ENCODE measurements at places on chromosomes 7 and 10. TPM values are rescaled to one million over a fixed set of nuclear protein-coding genes. Genes with fewer than 3 reads are reported as not detected.

DNA sequence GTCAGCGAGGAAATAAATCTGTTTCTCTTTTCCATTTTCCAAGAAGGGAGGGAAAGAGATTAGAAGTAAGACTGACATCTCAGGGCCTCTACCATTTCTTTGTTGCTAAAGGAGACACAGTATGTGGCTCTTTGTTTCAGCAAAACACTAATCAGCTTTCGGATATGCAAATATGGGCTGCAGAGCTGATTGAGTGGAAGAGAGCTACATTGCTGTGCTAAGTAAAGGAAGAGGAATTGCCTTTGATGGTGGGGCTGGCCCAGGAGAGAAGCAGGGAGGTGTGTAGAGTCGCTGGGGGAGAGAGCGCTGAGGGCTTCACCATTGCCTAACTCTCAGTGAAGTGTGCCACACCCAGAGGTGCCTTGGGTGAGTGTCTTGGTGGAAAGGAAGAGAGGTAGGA lies 284.8 kb downstream of the SDK1 start:
- DNase-seq = no peak

DNA sequence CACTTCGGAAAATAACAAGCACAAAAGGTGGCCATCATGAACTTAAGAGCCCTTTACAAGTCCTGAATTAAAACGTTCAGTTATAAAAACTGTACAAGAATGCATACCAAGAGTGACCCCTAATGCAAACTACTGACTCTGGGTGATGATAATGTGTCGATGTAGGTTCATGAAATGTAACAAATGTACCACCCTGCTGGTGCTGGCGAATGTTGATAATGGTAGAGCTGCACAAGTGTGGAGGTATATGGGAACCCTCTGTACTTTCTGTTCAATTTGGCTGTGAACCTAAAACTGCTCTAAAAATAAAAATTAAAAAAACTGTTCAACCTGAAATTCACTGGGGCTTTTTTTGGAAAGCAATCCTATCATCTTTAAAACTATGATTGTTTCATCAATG lies 3.3 kb downstream of the FAM133B start:
- DNase-seq = no peak

DNA sequence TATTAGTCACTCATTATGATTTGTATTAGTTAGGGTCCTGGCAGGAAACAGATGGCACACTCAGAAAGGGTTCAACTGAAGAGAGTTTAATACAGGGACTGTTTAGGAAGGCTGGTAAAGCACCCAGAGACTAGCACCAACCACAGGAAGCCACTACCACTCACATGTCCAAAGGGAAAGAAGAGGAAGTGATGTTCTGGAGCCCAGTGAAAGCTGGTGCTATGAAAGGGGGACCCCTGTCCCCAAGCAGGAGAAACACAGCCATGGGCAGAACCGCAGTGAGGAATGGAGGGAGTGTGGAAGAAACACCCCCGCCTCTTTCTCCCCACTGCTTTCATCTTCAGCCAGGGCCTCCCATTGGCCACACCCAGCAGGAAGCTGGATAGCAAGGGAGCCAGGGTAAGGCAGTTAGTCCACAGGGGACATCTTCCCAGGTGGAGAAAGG lies 3.2 kb upstream of the VSIR start:
- no peak for DNase-seq

DNA sequence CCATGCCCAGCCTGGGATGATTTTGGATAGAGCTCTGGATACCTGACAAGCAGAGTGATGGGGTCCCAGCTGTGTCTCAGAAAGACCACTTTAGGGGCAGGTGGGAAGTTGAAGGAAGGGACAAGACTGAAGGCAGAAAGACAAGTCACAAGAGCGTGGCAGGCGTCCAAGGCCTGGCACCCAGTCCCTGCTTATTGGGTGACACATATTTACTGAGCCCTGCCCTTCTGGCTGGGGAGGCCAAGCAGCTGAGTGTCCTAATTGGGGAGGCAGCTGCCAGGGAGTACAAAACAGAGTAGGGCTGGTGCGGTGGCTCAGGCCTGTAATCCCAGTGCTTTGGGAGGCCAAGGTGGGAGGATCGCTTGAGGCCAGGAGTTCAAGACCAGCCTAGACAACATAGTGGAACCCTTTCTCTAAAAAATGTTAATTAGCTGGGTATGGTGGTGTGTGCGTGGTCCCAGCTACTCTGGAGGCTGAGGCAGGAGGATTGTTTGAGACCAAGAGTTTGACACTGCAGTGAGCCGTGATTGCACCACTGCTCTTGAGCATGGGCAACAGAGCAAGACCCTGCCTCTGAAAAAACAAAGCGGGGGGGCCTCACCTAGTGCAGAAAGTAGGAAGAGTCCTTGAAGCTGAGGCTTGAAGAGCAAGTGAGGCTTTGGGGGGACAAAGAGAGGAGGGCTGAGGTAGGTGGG lies 53.0 kb upstream of the GTF2I start:
- no peak for DNase-seq

DNA sequence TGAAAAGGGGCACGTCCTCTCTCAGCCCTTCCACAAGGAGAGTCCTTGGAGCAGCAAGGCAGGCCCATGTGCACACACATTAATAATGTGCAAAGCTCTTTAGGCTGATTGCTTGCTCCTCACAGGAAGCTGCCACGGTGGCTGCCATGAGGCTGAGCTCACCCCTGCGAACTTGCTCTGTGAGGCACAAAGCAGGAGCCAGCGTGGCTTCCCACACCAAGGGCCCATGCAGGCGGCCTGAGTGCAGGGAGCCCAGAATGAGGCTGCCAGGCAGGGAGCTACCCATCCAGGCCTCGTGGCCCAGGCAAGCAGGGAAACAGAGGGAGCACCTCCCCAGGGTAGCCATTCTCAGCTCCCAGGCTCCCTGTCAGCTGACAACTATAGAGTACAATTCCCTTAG lies 242.9 kb downstream of the GRID1 start:
- peak; percentile 69 for DNase-seq

DNA sequence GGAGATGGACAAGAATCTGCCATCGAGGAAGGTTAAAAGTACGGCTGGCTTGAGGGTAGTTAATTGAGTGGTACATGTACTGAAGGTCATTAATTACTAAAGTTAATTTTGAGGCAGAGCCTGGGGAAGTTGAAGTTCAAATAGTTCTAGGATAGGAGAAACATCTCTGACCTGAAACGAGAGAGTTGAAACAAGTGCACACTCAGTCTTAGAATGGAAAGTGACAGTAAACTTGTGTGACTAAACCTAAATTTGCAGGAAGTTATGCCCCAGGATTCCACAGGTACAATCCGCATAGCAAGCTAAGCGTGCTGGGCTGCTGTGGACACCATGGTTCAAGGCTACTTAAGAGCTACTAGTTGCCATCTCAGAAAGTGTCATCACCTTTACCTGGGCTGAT lies 209.9 kb downstream of the CHCHD3 start:
- no peak for DNase-seq

- no peak for DNase-seq
Observed at GRCh38 chr7:42765931-42766330, 145.9 kb downstream of the C7orf25 start.

Gene MRLN
- polyA plus RNA-seq = 0.55 TPM

DNA sequence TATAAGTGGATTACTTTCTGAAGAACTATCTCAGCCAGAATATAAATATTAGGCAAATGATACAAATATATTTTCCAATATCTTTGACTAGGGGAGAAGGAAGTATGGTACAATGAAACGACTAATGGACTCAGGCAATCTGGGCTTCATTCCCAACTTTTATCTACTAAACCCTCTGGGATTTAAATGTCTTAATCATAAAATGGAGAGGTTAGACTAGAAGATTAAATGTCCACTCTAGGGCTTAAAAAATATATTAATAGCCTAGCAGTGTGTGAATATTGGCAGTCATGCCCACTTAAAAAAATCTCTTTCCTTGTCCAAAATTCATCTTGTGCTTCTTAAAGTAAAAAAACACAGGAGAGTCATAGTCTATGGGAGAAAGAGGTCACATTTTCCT lies 98.3 kb downstream of the CTTNBP2 start:
- no peak for DNase-seq

- no peak for DNase-seq
Observed at GRCh38 chr10:62109587-62110293, 158.9 kb downstream of the RTKN2 start.

DNA sequence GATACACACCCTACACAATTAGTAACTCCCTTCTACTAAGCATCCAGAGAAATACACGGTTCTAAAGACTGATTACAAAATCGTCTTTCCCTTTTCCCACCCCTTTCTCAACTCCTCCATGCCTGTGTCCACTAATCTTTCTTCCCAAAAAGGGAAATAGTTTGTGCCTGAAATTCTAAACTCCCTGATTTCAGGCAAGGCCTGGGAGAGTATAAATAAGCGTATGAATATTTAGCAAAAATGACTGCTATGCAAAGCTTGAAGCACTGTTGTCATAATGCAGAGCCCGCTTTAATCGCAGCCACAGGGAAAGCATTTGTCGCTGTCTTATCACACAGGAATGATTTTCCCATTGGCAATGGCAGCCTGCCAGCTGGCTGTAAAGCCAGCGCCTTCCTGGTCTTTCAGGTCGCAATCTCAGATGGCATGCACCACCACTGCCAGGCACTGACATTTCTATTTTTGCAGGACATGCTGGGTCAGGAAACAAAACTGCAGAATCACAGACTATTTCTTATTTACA lies 142.9 kb upstream of the PCGF5 start:
- peak; percentile 11 for DNase-seq

GRCh38 chr10:80487791-80488538 lies 33.9 kb downstream of the TSPAN14 start:
- DNase-seq = no peak

- DNase-seq = no peak
Observed at GRCh38 chr7:139332697-139333359, 8.3 kb upstream of the FMC1 start.

DNA sequence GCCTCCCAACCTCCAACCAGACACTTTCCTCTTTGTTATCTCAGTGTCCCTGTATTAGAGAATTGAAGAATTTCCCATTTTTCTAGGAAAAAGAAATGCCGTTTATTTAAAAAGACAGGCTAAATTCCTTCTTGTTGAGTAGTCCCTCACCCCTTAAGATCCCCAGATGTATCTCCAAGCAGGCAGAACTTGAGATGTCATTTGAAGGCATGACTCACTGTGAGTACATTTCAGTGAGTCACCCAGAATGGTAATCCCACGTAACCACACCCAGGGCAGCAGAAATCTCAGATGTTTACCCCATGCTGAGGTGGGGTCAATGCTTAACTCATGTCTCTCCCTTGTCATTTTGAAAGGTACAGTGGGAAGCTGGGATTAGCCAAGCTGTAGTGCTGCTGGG lies 4.4 kb downstream of the ZNF655 start:
- no peak for DNase-seq

Gene AKR1E2
- polyA plus RNA-seq = 5.8 TPM

- DNase-seq = no peak
Observed at GRCh38 chr10:57015187-57015586, 654.1 kb upstream of the ZWINT start.

DNA sequence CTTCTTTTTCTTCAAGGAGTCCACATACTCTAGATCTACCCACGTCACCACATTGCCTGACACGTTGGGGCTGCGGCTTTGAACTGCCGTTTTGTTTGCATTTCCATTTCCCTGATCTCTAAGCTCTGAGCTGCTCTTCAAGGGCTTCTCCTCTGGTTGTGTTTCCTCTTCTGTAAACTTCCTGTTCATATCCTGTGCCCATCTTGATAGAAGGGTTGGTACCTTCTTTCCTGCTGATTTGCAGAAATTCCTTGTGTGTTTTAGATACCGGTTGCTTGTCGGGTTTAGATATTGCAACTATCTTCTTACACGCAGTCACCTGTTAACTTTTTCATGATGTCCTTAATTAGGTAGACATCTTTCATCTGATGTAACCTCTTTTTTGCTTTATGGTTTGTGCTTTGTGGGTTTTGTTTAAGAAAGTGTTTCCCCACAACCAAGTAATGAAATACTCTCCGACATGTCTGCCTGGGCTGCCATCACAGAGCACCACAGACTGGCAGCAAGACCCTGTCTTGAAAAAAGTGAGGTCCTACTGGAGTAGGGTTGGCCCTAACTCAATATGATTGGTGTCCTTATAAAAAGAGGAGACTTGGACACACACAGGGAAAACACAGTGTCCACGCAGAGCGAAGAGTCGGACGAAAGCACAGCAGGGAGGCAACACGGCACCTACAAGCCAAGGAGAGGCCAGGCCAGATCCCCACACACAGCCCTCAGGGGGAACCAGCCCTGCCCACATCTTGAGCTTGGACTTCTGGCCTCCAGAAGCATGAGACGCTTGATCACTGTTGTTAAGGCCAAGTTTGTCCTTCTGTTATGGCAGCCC lies 99.1 kb upstream of the PDGFA start:
- peak; percentile 45 for DNase-seq

- DNase-seq = no peak
Observed at GRCh38 chr10:3265088-3265487, 92.5 kb upstream of the PITRM1 start.

- no peak for DNase-seq
Observed at GRCh38 chr7:157310676-157311185, 26.1 kb upstream of the DNAJB6 start.

GRCh38 chr10:114301951-114302710 lies 63.1 kb downstream of the VWA2 start:
- no peak for DNase-seq

Gene PLEKHA8
- polyA plus RNA-seq = 19.1 TPM

Gene PPP1R3A
- 2.0 TPM for polyA plus RNA-seq

- no peak for DNase-seq
Observed at GRCh38 chr10:97224483-97225435, 39.0 kb upstream of the SLIT1 start.

All from left lung (tissue), 14 donors.